Stimulated activated naive CD4-positive, alpha-beta T cell (primary cell): ENCODE measurements at places on chromosomes 4 and X.

DNA sequence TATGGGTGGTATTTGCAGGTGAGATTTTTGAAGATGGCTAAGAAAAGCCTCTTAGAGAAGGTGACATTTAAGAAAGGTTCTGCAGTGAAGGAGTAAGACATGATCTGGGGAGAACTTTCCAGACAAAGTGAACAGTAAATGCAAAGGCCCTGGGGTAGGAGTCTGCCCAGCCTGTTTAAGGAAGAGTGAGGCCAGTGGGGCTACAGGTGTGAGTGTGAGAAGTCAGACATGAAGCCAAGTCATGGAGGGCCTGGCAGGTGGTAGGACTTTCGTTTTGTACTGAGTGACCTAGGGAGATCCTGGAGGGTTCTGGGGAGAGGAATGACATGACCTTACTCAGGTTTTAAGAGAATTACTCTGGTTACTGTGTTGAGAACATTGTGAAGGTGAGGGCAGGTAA, 21.5 kb downstream of the COQ2 start:
- no peak for DNase-seq

GRCh38 chr4:13849778-13850177, 222.3 kb upstream of the BOD1L1 start:
- DNase-seq, result no peak

- DNase-seq, result no peak
These were observed 37.3 kb upstream of the ARAF start for GRCh38 chrX:47523713-47524166.

- no peak for DNase-seq
These were observed 33.3 kb upstream of the TLL1 start for GRCh38 chr4:165839615-165840333.

DNA sequence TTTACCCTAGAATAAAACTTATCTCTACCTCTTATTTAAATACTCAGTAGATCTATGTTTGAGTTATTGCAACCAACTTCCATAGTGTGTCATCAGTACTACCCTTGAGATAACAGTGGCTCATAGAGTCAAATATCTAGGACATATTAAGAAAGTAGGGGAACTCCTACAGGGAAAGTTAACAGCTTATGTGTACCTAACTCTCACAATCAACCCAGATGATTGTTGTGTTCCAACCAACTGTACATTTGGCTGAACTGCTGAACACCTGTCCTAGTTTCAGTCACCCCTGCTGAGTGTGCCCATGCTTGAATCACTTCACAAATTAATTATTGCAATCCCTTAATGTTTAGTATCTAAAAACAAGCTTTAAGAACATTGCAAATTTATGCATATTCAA, 244.2 kb upstream of the GRID2 start:
- DNase-seq, result no peak

DNA sequence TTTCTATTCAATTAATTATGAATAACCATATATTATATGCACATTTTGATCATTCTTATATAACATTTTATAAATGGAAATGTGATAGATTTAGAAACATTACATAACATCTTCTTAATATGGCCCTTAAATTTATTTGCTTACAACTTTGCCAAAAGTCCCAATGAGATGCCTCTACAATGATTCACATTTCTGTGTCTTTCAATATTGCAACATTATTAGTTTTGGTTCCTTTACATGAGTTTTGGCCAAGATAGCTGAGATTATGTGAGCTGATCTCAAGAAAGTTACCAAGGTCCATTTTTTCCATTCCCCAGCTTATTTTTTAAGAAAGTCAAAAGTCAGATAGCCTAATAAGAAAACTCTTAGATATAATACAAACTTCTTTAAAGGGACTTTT, 361.2 kb downstream of the PCDH7 start:
- no peak for DNase-seq

DNA sequence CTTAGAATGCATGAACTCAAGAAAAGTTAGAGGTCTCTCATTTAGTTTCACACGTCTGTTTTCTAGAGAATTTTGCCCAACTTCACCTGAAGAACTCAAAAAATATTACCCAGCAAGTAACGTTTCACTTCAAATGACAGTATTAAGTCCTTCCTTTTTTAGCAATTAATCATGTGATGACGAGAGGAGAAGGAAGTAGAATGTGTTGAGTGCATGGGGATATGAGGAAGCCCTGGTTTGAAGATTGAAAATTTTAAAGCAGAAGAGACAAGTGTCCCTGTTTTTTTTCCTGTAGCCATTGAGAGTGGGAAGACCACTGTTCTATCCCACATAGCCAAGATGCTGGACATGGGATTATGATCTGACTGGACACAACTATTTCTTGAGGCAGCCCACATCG, 406.3 kb upstream of the CPEB2 start:
- DNase-seq, result no peak

DNA sequence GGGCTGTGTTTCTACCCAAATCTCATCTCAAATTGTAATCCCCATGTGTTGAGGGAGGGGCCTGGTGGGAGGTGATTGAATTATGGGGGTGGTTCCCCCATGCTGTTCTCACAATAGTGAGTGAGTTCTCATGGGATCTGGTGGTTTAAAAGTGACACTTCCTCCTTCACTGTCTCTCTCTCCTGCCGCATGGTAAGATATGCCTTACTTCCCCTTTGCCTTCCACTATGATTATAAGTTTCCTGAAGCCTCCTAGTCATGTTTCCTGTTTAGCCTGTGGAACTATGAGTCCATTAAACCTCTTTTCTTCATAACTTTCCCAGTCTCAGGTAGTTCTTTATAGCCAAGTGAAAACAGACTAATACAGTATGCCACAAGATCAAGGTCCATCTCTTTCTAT, 70.0 kb upstream of the MSX1 start:
- no peak for DNase-seq

DNA sequence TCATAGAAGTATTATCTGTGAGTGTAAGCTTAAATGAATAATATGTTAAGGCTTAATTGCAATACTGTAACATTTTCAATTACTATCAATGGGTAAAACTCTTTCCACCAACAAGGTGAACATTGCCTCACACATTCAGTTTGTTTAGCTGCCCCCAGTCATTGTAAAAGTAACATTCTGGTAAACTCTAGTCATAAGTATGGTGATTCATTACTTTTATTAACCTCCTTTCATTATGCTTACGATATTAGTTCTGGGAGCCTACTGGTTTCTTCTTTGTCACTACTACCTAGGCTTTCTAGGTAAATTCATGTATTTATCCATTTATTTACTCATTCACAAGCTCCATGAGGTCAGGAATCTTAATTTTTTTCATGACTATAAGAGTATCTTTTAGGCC, 412.8 kb upstream of the SLIT2 start:
- DNase-seq, result no peak

GRCh38 chr4:180557348-180557747, 1685.9 kb upstream of the TENM3 start:
- no peak for DNase-seq

- no peak for DNase-seq
These were observed 725.5 kb upstream of the ATOH1 start for GRCh38 chr4:93103042-93103441.

- DNase-seq, result no peak
These were observed 419.3 kb upstream of the SLIT2 start for GRCh38 chr4:19832411-19832810.

DNA sequence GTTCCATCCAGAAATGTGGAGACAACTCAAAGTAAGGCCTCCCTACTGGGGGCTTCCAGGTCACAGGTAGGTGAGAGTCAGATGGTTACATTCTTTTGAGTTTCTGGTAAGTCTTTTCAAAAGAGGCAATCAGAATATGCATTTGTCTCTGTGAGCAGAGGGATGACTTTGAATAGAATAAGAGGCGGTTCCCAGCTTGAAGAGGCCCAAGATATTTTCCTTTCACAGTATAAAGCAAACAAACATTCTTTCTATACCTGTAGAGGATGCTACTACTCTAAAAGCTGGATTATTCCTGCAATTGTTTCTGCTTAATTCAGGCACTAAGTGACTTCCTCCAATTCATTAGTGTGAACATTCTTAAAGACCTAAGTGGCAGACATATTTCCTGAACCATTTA, 44.4 kb downstream of the DIAPH2 start:
- DNase-seq, result no peak

DNA sequence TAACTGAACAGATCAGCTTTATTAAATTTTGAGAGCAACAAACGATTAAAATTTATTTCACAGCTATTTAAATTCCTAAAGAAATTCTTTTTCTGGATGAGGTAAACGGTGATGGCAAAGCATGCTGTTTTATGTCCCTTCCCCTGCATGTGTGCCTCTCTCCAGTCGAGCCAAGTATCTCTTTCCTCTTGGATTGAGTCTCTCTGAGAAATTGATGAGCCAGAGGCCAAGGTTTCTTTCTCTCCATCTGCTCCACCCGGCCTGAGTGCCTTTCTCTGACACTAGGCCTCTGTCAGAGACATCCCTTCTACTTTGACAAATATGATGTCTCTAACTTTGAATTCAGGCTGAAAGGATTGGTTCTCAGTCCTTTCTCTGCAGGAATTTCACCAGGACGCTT, 42.6 kb upstream of the PARM1 start:
- DNase-seq, result no peak

DNA sequence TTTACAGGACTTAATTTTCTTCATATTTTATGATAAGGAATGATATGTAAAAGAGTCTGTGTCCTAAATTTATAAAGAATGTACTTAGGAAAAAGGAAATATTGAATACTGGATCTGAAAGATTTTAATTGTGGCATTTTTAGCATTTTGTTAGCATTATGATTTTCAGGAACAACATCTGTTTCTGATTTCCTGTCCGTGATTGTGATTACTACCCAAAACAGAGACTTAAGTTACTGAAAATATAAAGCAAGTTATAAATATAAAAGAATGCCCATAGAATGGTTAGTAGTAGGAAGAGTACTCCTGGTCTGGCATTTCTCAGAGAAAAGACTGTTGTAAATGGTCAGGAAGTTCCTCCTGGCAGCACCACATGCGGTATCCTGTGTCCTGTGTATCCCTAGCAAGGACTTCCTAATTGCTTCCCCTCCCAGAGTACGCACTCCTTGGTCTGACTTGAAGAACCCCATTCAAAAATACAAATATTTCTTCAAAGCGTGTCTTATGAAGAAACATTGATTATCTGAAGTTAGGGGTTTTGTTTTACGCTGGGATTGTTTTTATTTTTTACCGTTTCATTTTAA, 88.9 kb downstream of the RS1 start:
- DNase-seq, result no peak

GRCh38 chr4:83569987-83570386, 34.1 kb downstream of the GPAT3 start:
- no peak for DNase-seq

DNA sequence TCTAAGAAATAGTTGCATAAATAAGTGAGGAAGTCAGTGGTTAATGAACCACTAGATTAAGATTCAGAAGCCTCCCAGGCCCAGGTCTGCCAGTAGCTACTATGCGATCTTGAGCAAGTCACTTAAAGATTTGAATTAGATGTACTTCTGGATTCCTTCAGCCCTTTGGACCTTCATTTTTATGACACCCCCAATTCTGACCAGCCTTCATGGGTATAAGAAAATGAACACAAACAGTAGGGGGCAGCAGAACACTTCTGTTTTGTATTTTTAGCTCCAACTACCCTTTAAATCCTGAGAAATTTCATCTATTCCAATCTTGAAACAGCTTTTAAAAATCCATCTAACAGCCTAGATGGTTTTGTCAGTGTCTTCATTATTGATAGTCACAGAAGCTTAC, 19.0 kb downstream of the TMEM47 start:
- DNase-seq, result no peak

GRCh38 chr4:95508421-95508820, 40.4 kb downstream of the UNC5C start:
- DNase-seq, result no peak

GRCh38 chr4:38523054-38523453, 140.9 kb upstream of the KLF3 start:
- no peak for DNase-seq

DNA sequence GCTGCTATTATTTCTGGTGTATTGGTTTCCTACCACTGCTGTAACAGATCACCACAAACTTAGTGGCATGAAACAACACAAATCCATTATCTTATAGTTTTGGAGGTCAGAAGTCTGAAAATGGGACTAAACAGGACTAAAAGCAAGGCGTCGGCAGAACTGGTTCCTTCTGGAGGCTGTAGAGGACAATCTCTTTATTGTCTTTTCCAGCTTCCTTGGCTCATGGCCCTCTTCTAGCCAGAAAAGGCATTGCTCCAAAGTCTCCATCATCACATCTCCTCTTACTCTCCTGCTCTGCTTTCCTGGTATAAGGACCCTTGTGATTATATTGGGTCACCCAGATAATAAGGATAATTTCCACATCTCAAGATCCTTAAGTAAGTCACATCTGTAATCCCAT, 121.9 kb downstream of the CLCN4 start:
- DNase-seq, result no peak

- no peak for DNase-seq
These were observed 412.2 kb downstream of the PPP3CA start for GRCh38 chr4:100935090-100935489.

DNA sequence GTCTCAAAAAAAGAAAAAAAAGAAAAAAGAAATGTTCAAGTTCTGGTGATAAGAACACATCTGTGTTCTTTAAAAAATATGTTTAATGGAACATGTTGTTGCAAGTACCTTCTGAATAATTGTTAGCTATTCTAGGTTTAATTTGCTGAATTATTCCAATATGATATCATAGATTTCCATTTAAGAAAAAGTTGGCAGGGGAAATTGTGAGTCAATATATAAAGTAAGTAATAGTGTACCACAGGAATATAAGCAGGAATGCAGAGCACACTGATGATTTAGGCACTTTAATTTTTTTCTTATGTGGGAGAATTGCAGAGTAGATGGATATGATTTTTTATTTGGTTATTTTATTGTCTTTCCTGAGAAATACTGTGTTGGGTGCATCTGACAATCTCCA, 190.7 kb downstream of the RPA4 start:
- DNase-seq, result no peak

- no peak for DNase-seq
These were observed 8.9 kb downstream of the ZNF330 start for GRCh38 chr4:141229408-141230101.

DNA sequence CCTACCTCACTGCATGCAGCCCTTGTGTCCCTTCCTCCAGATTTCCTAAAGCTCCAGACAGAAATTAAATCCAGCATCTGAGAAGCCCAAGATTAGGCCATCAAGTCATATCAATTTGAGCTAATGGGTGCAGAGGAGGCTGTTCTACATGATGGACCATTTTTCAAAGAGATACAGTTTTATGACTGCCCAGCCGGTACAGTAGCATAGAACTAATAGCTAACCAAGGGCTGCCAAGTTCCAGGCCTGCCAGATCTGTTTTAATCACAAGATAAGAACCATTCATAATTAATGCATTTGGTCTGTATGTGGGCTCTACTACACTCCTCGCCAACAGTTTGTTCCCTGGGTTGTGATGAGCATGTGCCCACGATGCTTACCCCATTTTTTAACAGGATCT, 73.9 kb upstream of the PLAC1 start:
- DNase-seq, result no peak

GRCh38 chr4:5962416-5962815, 55.8 kb downstream of the C4orf50 start:
- no peak for DNase-seq

GRCh38 chrX:68832516-68833447, 4.0 kb downstream of the EFNB1 start:
- DNase-seq, result no peak

- no peak for DNase-seq
These were observed 544.3 kb downstream of the TRIML1 start for GRCh38 chr4:188683571-188683970.

- no peak for DNase-seq
These were observed 118.8 kb downstream of the UCHL1 start for GRCh38 chr4:41375561-41375960.

- no peak for DNase-seq
These were observed 125.6 kb downstream of the ARHGAP24 start for GRCh38 chr4:85600501-85600900.
